ENCODE measurements at places on chromosomes 16 and 17.

GRCh38 chr17:82106688-82107305 is 8.8 kb upstream of the FASN start:
- DNase-seq: no peak

DNA sequence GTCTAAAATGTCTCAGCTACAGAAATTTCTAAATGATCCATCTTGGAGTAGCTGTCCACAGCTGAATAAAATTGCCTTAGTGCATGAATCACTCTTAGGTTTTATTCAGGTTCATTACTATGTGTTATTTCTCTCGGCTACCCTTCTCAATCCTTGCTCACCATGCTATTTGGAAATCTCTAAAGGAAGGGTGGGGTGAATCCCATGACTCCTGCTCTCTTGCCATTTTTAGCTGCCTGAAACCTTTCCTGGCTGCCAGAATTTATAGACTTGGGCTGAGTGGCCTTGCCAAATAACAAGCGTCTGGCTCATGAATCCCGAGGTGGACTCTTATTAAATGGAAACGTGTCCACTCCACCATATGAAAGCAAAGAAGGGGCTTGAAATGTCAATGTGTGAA is 936.1 kb upstream of the SOX9 start:
- no peak for DNase-seq

- no peak for DNase-seq
Measured at GRCh38 chr16:68105611-68106010, 20.4 kb downstream of the NFATC3 start.

- DNase-seq: peak; percentile 44
Measured at GRCh38 chr16:81445143-81445961, 744 bp downstream of the CMIP start.

- DNase-seq: no peak
Measured at GRCh38 chr16:62764572-62764971, 728.3 kb upstream of the CDH8 start.

GRCh38 chr17:29567554-29568330 is 759 bp upstream of the TP53I13 start:
- peak; percentile 88 for DNase-seq

- no peak for DNase-seq
Measured at GRCh38 chr16:7534749-7535148, 202.1 kb downstream of the RBFOX1 start.

DNA sequence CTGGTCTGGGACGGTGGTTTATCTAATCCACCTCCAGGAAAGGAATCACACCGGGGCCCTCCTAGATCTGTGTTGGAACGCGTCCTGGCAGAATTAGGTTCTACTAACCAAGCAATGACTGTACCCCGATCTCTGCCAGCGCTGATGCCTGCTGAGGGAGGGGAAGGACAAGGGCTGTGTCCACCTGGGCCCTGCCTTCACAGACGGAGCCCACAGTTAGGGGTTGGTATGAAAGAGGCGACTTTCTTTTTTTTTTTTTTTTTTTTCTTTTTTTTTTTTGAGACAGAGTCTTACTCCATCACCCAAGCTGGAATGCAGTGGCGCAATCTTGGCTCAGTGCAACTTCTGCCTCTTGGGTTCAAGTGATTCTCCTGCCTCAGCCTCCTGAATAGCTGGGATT is 9.9 kb upstream of the KRT19 start:
- no peak for DNase-seq

DNA sequence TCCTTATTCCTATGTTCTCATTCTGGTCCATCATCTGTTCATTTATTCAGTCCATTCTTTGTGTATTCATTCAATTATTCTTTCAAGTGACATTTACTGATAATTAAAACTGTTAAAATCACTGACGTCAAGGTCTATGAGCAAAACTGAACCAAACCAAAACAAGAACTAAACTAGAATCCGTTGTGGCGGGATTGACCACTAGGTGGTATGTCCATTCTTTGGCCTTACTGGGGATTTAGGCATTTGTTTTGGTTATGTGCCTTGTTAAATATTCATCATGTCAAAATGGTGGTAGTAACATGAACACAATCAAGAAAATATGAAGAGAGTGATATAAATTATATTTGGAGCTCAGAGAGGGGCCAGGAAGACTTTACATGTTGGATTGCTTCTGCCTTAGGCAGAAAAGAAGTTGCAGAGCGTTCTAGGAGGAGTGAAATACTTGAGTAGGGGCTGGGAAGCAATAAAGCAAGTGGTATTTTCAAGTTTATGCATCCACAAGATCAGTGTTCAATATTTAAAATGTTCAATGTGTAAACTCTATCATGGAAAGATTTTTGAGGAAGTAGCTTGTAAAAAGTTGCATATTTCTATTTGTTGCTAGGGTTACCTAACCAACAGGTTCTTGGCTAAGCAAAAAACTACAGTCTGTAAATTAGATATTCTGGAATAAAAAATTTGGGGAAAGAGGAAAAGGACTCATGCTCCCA is 129.0 kb downstream of the CDH13 start:
- no peak for DNase-seq

DNA sequence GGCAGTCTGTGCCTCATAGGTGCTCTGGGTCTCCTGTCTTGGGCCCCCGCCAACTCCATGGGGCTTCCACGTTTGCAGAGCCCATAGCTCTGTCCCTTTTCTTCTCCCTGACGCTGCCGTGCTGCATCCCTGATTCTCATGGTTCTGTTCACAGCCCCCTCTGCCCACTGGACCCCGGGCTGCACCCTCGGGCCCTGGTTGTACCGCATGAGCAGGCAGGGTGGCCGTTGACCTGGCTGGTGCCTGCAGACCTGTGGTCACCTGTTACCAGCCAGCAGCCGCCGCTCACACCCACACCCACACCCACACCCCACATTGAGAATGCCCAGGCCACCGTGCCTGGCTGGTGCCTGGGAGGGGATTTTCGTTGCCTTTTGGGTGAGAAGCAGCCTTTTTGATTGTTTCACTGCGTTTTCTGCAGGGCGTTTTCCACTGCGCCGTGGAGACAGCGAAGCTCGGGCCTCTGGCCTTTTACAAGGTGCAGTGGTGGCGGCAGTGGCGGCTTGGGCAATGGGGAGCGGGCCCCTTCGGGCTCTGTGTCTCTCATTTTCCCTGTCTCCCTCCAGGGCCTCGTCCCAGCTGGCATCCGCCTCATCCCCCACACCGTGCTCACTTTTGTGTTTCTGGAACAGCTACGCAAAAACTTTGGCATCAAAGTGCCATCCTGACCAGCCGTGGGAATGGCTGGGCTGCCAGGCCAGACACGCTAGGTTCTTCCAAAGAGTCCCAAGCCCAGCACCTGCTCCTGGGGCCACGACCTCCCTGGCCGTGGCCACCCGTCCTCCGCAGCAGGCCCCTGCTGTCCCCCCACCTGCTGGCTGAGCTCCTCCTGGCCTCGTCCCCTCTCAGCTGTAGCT is 7.6 kb downstream of the SLC25A10 start:
- DNase-seq: no peak

GRCh38 chr16:61926766-61927165 is 109.5 kb downstream of the CDH8 start:
- no peak for DNase-seq

DNA sequence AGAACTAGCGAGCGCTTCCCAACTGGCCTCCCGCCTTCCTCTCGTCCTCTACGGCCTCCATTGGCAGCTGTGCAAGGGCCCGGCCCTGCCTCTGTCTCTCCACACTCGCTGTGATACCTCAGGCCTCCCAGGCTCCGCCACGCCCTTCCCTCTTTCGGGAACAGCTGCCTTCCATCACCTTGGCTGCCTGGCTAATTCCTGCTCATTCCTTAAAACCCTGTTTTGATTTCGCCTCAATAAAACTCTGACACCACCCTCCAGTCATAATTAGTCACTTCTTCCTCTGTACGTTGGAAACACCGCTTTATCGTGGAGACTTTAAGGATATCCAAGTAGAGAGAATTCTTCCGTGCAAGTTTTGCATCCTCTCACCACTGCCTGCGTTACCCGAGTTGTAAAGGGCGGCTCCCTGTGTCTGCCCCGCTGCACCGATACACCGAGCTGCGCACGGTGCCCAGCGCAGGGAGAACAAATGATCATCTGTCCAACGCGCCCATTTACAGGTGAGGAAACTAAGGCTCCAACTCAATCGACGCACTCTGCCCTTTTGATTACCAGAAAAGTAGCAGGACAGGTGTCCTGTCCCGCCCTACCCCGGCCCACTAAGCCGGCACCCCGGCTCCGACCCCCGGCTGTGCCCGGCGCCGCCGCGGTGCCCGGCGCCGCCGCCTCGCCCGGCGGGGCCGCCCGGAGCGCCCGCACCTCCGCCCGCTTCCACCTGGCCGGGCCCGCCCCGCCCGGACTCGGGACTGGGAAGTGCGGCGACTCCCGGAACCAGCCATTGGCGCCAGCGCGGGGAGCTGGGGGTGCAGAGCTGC is 139.7 kb downstream of the SEC14L1 start:
- peak; percentile 35 for DNase-seq

GRCh38 chr17:20009302-20010098 is at the start of gene SPECC1:
TSS of gene SPECC1 (plus strand) at chr17:20009359. CDS start at chr17:20096652, 87,293 bp downstream.
- peak; percentile 85 for DNase-seq

DNA sequence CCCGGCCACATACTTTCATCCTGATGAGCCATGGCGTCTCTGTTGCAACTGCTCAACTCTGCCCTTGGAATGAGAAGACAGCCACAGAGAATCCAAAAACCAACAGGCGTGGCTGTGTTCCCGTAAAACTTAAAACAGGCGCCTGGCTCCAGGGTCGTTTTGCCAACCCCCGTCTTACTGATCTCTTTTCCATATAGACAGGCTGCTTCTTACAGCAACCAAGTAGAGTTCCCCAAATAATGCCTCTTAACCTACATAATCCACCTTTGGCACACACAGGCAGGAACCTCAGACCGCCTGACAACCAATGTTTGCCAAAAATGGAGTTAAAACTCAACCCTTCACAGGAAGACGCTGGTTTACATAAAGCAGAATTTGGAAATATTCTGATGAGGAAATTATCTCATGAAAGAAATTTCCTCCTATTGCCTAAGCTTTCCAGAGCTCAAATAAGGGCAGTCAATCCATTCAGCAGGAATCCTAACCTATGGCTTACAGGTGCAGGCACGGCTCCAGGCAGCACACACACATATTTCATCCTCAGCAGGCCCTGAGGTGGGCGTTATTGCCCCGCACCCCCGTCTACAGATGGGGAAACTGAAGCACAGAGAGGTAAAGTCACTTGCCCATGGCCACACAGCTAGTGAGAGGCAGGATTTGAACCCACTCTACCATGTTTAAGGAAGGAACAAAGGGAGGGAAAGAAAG is 35.8 kb downstream of the LITAF start:
- no peak for DNase-seq

GRCh38 chr16:63223851-63224250 is 1187.6 kb upstream of the CDH8 start:
- no peak for DNase-seq

- peak; percentile 48 for DNase-seq
Measured at GRCh38 chr17:42438600-42439567, 15.8 kb upstream of the CAVIN1 start.

GRCh38 chr17:67150826-67151225 is 94.2 kb downstream of the HELZ start:
- DNase-seq: no peak

- peak; percentile 38 for DNase-seq
Measured at GRCh38 chr16:9123871-9124270, 32.4 kb downstream of the HAPSTR1 start.

DNA sequence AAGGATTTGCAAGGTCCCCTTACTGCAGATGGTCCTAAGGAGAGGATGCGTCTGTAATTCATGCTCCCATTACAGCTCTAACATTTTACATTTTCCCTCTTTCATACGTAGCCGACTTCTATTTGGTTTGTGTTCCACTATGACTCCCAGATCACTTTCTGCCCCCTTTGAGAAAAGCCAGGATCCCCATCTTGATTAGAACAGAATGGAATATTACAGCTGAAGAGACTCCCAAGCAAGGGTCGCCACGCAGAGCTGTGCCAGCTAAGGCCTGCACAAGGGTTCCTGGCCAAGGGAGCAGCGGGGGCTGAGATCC is 3.4 kb upstream of the CDT1 start:
- DNase-seq: no peak

GRCh38 chr16:57640612-57641011 is 12.2 kb downstream of the ADGRG1 start:
- DNase-seq: no peak

GRCh38 chr17:42642336-42642735 is 16.7 kb upstream of the TUBG2 start:
- no peak for DNase-seq

GRCh38 chr17:81508639-81509206 is 3.9 kb downstream of the ACTG1 start:
- DNase-seq: no peak

DNA sequence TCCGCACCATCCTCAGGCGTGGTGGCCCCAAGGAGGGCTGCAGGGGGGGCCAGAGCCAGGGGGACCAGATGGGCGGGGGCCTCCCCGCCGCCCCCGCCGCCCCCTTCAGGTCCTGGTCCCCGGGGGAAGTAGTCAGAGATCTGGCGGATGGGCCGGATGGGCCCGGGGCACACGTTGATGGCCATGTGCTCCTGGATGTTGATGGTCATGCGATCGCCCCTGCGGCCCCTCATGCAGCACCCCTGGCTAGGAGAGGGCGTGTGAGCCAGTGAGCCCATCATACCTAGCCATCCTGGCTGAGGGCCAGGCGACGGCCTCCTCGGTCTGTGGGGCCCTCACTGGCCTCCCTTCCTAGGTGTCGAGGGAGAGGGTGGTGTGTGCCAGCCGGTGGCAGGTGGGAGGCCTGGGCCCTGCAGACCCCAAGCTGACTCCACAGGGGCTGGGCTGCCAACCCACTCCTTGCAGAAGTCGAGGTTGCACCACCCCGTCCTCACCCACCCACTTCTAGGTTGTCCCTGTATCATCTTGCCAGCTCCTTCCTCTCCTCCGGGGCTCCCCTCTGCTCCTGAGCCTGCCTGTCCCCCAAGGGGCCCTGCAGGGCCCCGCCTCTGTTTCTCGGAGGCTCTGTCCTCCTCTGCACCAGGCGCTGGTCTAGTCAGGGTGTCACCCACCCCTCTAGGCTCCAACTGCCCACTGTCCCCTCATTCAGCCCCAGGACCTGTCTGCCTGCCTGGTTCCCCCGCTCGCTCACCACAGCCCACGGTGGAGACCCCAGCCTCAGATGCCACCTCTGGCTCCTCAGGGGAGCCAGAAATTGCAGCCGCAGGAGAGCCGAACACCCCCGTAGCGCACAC is 610 bp downstream of the DOC2A start:
- DNase-seq: no peak

DNA sequence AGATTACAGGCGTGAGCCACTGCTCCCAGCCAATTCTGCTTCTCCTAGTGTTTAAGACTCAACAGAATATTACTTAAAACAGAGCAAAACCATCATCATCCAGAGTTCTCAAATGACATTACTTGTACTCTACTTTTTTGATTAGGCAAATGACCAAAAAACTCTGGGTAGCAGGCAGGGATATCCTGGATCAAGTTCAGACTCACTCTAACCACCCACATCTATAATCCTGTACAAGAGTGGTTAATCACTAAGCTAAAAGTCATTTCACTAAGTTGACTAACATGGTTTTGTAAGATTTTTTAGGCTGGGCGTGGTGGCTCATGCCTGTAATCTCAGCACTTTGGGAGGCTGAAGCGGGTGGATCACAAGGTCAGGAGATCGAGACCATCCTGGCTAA is 6.8 kb downstream of the NAE1 start:
- no peak for DNase-seq

DNA sequence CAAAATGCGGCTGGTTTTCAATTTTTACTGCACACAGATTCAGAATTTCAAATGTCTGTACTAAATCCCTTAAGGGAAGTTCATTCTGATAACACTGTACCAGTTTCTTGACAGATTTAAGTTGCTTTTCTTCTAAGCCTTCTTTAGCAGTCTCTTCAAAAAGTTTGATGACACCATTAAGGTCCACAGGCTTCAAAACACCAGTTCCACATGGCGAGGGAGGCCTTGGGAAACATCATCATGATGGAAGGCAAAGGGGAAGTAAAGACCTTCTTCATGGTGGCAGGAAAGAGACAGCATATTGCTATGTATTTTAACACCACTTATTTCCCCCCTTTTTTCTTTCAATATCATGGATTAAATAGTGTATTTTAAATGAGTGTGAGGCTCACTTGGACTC is 24.5 kb downstream of the NLRC5 start:
- no peak for DNase-seq
